ENCODE measurements at places on chromosomes 7 and 10. TPM values are rescaled to one million over a fixed set of nuclear protein-coding genes. Genes with fewer than 3 reads are reported as not detected.

The UBE2H gene
- polyA plus RNA-seq, result 125 TPM

The SPDYE6 gene
- 1.3 TPM for polyA plus RNA-seq

The CADPS2 gene
- polyA plus RNA-seq, result 47.2 TPM

The TEX47 gene
- not detected for polyA plus RNA-seq

The PRF1 gene
- polyA plus RNA-seq, result 0.72 TPM

GRCh38 chr7:142409471-142409870 is 151.6 kb upstream of the PRSS58 start:
- no peak for DNase-seq

DNA sequence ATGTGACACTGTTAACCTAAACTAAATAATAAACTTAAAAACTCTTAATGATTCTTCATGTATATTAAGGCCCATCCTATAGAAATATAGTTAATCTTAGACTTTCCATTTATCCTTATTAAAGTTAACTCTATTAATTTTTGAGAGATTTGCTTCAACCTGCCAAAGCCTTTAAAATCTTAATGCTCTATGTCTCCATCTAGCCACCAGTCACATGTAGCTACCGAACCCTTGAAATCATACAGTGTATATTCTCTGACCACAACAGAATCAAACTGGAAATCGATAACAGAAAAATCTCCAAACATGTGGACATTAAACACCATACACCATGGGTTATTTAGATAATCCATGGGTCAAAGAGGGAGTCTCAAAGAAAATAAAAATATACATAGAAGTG is 51.9 kb downstream of the ASZ1 start:
- DNase-seq, result no peak

DNA sequence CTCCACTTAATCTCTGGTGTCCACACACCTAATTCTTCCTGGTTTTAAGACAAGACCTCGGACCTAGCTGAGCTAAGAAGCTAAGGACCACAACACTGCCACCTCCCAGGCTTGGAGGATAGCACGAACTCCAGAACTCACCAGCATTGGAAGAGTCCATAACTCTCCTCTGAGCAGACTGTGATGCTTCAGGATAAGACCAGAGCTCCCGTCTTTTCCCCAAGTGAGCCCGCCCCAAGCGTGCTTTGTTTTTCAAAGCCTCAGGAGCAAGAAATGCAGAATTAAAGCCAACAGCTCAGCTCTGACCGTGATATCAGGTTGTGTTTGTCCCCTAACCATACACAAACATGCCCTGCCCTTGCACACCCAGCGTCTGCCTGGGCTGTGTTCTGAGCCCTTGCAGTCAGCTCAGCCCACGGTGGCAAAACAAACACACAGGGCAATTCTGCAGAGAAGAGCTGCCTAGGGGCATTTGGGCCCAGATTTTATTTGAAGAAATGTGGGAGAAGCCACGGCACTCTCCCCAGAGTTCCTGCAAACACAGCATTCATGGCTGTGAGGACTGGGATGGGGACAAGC is 145.4 kb downstream of the WDR11 start:
- DNase-seq, result no peak

DNA sequence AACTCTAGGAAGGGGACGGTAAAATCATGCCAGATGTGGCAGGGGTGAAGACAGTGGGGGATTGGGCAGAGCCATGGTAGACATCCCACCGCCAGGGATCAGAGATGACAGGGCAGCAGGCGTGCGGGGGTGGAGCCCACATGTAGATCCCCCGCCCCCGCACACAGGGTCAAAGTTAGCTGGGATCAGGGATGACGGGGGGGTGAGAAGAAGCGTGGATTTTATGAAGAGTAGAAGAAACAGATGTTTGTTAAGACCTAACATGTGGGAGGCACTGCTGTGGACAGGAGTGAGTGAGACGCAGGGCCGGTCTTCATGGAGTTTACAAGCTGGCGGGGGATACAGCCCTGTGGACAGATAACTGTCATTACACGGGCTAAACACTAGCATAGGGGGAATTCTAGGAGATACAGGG is 154.0 kb upstream of the KLF14 start:
- no peak for DNase-seq
